ENCODE measurements at places on chromosomes 5 and 9. TPM values are rescaled to one million over a fixed set of nuclear protein-coding genes. Genes with fewer than 3 reads are reported as not detected.

CD14 gene
- 4.4 TPM for total RNA-seq

CDH9 gene
- total RNA-seq = 10.3 TPM

LCN2 gene
- total RNA-seq = 0.25 TPM

ZBTB34 gene
- total RNA-seq = 59.5 TPM

MZB1 gene
- not detected for total RNA-seq

ANAPC2 gene
- total RNA-seq = 22.1 TPM

SHC3 gene
- total RNA-seq = 59.0 TPM

GFRA3 gene
- total RNA-seq = not detected
